ENCODE measurements at places on chromosomes 4 and X. TPM values are rescaled to one million over a fixed set of nuclear protein-coding genes. Genes with fewer than 3 reads are reported as not detected.

- no peak overlapping the region for H3K4me3 ChIP-seq
- peaks cover 5% of the 10 kb centered on the region for H3K4me1 ChIP-seq
- peak; percentile 73 for DNase-seq
- no peaks in the 10 kb centered on the region for H3K27me3 ChIP-seq
- no peak overlapping the region for H3K27ac ChIP-seq
- no peaks in the 10 kb centered on the region for H3K36me3 ChIP-seq
These were observed 105.7 kb downstream of the PSAPL1 start for GRCh38 chr4:7328913-7329638.

The TGIF2LX gene
- total RNA-seq = not detected

GRCh38 chrX:132009350-132009749 lies 13.8 kb upstream of the STK26 start:
- H3K27ac ChIP-seq = no peak overlapping the region
- no peaks in the 10 kb centered on the region for H3K36me3 ChIP-seq
- no peak overlapping the region for H3K4me3 ChIP-seq
- DNase-seq = no peak
- no peaks in the 10 kb centered on the region for H3K27me3 ChIP-seq

DNA sequence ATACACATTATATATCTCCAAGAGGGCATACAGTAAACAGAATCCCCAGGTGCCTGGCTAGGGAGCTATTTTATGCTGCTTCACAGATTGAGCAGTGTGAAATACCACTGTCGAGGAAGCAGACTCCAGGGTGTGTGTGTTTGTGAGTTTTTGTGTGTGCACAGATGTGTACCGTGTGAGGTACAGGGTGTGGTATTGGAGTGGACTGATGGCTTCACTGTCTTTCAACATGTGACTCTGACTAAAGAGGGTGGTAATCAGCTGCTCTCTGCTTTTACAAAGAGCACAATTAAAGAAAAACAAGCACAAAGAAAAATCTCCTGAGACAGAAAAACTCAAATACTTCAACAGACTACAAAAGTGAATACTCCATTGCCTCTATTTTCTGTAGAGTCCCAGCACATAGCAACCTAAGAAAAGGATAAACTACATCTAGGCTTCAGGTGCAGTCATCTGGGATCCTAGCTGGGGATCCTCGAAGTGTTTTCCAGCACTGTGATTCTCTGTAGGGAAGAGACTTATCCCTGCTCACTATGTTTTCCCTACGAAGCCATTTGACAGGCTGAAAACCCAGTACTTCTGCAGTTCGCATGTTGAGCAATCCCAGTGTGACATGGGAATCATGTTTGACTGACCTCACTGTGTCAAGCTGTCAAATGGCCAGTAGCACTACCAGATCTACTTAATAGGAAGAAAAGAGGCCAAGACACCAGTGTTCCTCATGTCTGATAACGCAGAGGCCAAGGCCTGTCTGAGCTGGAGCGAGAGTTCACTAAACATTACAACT lies 100.3 kb downstream of the CDS1 start:
- H3K27me3 ChIP-seq = no peaks in the 10 kb centered on the region
- H3K4me3 ChIP-seq = no peak overlapping the region
- H3K36me3 ChIP-seq = peaks cover 33% of the 10 kb centered on the region
- H3K27ac ChIP-seq = no peak overlapping the region
- peaks cover 23% of the 10 kb centered on the region for H3K4me1 ChIP-seq

The MAGED1 gene
- 83.7 TPM for total RNA-seq

DNA sequence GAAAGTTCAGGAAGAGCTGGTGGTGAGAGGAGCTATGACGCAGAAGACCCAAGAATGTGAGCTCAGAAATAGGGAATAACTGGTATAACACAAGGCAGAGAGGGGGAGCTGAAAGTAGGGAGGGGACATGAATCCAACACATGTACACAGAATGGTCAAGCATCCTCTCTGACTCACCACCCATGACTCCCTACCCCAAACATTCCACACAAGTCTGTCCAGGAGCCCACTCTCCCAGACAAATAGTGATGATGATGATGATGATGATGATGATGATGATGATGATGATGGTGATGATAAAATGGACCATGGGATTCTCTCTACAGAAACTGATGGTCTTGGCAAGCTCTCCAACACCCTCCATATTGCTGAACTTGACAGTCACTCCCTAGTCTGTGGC lies 46.4 kb downstream of the NAT8L start:
- no peak overlapping the region for H3K27ac ChIP-seq
- no peaks in the 10 kb centered on the region for H3K4me1 ChIP-seq
- no peaks in the 10 kb centered on the region for H3K36me3 ChIP-seq
- no peak for DNase-seq

The XKRX gene
- 0.33 TPM for total RNA-seq

- no peaks in the 10 kb centered on the region for H3K36me3 ChIP-seq
- H3K4me1 ChIP-seq = no peaks in the 10 kb centered on the region
- no peak overlapping the region for H3K27ac ChIP-seq
- H3K4me3 ChIP-seq = no peak overlapping the region
These were observed 406.8 kb downstream of the STIM2 start for GRCh38 chr4:27267339-27267969.

DNA sequence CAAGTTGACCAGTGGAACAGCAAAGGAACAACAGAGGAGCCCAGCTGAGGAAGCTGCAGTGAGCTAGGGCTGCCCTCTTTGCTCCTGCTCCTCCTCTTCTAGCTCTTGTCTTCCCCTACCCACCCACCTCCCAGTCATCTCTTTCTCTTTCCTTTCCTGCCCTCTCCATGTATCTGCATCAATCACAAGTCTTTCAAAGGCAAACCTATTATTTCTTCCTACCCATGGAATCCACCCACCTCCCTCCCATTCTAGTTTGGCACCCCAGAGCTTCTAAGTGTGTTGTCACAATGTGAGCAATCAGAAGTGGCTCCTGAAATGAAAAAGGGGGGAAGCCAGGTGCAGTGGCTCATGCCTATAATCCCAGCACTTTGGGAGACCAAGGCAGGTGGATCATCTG lies 69.3 kb downstream of the TSC22D3 start:
- no peaks in the 10 kb centered on the region for H3K27me3 ChIP-seq
- peak overlapping the region; percentile 94 for H3K27ac ChIP-seq
- peaks cover 11% of the 10 kb centered on the region for H3K4me1 ChIP-seq
- no peak for DNase-seq
- no peak overlapping the region for H3K4me3 ChIP-seq

The MAGEA2 gene
- not detected for total RNA-seq

All from thyroid gland (tissue), 4 donors.